ENCODE measurements at places on chromosomes 1 and 21.

DNA sequence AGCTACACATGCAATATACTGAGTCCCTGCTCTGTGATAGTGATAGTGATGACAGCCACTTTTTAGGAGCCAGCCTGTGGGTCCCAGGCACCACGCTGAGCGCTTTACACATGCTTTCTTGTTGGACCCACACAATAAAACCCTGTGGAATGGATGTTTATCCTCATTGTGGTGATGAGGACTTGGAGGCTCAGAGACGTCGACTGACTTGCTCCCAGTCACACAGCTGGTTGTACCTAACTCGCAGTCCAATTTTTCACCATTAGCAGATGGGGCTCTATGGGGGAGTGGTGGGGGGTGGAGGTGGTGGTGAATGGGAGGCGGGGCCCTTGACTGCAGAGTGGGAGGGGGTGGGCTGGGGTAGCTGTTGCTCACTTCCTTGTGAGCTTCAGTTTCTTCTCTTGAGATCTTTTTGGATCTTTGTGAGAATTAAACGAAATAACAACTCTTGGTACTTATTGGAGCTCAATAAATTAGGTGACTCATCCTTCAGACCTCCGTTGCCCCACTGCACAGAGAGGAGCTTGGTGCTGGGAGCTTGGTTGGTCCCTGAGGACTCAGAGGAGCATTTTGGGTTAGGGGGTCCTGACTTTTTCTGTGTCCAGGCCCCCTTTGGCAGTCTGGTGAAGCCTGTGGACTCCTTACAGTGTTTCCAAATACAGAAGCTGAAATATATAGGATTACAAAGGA, 61.8 kb upstream of the CD1D start:
- DNase-seq: no peak

GRCh38 chr1:202809597-202810159, 1.1 kb upstream of the PCAT6 start:
- DNase-seq: no peak

DNA sequence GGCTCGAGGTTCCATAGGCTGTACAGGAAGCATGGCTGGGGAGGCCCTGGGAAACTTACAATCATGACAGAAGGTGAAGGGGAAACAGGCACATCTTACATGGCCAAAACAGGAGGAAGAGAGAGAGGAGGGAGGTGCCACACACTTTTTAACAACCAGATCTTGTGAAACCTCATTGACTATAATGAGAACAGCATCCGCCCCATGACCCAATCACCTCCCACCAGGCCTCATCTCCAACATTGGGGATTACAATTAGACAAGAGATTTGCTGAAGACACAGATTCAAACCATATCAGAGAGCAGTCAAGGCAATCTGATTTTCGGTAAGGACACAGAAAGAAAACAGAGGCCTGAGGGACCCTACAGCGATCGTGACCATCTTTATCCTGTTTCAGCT, 41.7 kb downstream of the TNFRSF9 start:
- no peak for DNase-seq

DNA sequence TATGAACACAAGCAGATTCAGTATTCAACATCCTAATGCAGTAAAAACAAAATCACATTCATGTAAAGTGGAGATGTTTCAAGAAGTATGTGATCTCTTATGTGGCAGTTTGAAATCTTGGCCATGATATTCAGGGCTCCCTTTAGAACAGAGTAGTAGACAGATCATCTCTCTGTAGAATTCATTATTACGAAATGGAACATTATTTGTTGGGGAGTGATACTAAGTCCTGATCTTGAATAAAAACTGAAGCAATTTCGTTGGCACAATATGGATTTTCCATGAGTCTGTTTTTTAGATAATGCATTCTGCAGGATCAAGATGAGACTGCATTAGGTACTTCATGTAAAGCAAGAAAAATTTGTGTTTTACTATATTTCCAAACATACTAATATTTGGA, 264.4 kb upstream of the NRIP1 start:
- DNase-seq: no peak

- DNase-seq: no peak
Observed at GRCh38 chr1:154129391-154129970, 25.4 kb downstream of the NUP210L start.
